Mesendoderm (in vitro differentiated cells): ENCODE measurements at places on chromosomes 6 and 20.

DNA sequence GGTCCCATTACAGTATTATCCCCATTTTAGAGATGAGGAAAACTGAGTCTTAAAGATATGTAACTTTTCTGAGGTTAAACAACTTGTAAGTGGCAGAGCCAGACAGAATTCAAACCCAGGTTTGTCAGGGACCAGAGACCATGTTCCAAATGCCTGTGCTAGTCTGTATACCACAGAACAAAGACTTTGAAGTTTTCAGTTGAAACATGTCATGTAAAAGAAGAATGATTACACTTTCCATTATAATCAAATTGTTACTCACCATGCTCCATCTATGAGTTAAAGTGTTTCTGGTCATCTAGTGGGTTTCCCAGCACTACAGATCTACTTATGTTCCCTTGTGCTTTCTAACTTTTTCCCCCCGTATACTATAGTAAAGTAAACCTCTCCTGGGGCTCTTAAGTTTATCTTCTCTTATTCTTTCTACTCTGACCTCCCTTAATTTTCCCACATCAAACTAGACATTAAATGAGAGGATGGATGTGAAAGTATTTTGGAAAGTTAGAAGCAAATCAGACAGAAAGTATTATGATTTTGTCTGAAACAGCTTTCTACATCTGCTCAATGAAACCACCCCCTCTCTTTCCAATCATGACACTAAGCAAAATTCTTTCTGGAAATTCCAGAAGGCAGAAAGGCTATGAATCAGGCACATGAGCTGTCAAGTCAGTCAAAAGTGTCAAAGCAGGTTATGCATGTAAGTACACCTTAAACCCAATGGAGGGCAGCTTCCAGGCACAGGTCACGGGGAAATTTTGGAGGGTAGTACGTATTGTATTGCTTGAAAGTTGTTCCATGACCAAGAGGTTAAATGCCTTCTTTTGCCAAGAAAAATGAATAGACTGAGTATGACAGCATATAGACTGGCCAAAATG lies 132.7 kb upstream of the MAP3K7 start:
- DNase-seq, result no peak

GRCh38 chr6:87407901-87408720 lies at the start of gene CFAP206:
TSS of gene CFAP206 (plus strand) at chr6:87407972. CDS start at chr6:87409840, 1,868 bp downstream.
- DNase-seq, result peak; percentile 89

GRCh38 chr6:105482921-105483320 lies 80.0 kb upstream of the PREP start:
- no peak for DNase-seq

GRCh38 chr6:169175360-169175887 lies 78.2 kb downstream of the THBS2 start:
- DNase-seq, result no peak

- DNase-seq, result no peak
Measured at GRCh38 chr6:107697682-107698081, 126.4 kb downstream of the SCML4 start.

- DNase-seq, result no peak
Measured at GRCh38 chr6:14025160-14025559, 92.4 kb upstream of the CD83 start.

- no peak for DNase-seq
Measured at GRCh38 chr20:32164984-32165735, 42.4 kb downstream of the PLAGL2 start.

DNA sequence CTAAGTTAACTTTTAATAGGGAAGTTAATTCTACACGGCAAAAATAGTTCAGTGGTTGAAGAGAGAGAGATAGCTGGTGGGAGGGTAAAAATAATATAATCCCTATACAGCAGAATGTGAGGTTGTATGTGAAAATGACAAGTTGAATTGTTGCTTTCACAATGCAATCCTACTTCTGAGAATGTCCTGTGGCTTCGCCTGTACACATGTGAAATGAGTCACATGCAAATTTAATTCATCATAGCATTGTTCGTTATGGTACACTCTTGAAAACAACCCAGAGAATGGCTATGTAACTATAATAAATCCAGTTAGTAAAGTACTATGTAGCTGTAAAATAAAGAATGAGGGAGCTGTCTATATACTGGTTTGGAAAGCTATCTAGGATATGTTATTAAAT lies 46.0 kb upstream of the HINT3 start:
- DNase-seq, result no peak

DNA sequence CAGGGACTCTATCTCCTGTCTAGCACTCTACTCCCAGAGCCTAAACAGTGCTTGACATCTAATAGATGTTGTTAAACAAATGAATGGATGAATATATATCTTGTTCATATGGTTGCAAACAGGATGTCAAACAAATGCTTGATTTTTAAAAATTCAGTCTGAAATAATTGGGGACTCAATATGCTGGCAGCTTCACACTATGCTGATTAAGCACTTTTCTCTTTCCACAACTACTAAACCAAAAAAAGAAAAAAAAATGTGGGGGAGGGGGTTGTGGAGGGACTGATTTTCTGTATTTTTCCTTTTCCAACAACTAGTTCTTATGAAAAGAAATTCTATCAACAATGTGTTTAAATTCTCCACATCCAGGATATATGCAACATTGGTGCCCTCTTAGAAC lies 42.9 kb downstream of the SF3B5 start:
- no peak for DNase-seq

DNA sequence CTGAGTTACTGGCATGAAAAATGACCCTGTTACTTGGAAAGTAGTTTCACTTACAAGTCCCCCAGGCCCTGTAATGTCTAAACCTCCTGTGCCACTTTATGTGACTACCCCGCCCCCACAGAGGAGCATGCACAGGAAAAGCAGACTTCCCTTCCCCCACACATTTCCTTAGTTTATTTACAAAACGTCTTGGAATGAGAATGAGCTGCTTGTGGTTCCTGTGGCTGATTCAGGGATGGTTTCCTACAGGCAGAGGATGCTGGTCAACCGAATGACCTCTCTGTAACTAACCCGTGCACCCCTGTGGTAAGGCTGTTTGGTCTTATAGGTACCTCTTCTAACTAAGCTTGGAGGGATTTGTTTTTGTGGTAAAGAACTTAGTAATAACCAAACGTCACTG lies 28.5 kb downstream of the RSPO3 start:
- DNase-seq, result peak; percentile 72

GRCh38 chr6:128763599-128764300 lies 119.2 kb upstream of the LAMA2 start:
- DNase-seq, result no peak

- no peak for DNase-seq
Measured at GRCh38 chr20:43681991-43682410, 15.1 kb downstream of the MYBL2 start.

DNA sequence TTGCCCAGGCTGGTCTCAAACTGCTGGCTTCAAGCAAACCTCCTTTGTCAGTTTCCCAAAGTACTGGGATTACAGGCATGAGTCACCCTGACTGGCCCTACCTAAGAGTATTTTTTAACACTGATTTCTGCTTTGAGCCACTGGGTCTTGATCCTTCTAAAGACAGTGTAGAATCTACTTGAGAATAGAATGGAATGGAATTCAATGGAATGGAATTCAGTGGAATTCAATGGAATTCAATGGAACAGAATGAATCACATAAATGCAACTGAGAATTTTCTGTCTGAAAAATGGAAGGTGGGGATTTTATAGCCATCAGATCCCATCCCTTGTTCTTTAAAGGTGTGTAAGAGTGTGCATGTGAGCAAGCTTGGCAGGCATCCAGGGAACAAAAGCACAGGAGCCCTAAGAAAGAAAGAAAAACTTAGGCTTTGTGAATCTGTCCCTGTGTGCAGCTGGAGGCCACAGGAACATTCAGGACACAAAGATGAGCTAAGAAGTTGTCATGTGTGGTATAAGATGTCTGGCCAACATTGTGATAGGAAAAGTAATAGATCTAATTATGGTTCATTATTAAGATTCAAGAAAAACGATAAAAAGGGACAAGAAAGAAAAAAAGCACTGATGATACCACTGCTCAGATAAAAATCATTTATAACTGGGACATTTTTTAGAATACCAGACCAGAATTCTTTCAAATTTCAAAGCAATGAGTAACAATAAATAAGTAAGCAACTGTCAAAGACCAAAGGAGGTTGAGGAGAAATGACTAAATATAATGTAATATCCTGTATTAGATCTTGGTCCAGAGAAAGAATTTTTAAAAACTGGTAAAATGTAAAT lies 681.0 kb upstream of the GJE1 start:
- peak; percentile 87 for DNase-seq

DNA sequence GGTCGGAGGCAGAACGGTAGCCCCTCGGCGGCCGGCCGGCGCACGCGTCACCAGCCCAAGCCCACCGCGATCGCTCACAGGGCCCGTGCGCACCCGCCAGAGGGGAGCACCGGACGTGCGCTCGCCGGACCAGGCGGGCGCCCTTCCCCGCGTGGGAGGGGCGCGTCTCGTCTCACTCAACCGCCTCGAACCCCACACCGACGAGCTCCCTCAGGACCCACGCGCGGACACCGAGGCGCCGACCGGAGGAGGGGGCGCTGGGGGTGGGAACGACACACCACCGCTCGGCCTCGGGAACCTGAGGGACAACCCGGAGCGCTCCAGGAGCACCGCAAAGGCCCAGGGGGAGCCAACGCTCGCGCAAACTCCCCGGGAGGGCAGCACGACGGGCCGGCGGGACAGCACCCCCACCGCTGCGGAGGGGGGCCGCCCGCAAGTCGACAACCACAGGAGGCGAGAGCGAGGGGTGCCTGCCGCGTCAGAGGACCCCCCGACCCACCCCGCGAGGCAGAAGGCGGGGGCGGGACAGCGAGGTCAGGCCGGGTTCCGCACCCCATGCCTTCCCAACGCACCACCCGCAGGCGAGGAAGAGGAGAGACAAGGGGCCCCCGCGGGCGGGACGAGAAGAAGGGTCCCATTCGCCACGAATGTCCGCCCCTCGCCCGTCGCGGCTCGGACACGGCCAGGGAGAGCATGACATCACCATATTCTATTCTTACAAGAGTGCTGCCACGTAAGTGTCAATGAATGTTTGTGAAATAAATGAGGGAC lies 512.7 kb upstream of the ZNF337 start:
- DNase-seq, result peak; percentile 22

GRCh38 chr20:47753576-47754387 lies 31.5 kb downstream of the SULF2 start:
- DNase-seq, result no peak

GRCh38 chr6:148893481-148893880 lies 146.7 kb downstream of the UST start:
- no peak for DNase-seq

- no peak for DNase-seq
Measured at GRCh38 chr6:47485083-47485482, 7.5 kb downstream of the CD2AP start.

GRCh38 chr6:76220805-76221204 lies 148.3 kb upstream of the IMPG1 start:
- DNase-seq, result no peak
